ENCODE measurements at places on chromosomes 1 and 21.

DNA sequence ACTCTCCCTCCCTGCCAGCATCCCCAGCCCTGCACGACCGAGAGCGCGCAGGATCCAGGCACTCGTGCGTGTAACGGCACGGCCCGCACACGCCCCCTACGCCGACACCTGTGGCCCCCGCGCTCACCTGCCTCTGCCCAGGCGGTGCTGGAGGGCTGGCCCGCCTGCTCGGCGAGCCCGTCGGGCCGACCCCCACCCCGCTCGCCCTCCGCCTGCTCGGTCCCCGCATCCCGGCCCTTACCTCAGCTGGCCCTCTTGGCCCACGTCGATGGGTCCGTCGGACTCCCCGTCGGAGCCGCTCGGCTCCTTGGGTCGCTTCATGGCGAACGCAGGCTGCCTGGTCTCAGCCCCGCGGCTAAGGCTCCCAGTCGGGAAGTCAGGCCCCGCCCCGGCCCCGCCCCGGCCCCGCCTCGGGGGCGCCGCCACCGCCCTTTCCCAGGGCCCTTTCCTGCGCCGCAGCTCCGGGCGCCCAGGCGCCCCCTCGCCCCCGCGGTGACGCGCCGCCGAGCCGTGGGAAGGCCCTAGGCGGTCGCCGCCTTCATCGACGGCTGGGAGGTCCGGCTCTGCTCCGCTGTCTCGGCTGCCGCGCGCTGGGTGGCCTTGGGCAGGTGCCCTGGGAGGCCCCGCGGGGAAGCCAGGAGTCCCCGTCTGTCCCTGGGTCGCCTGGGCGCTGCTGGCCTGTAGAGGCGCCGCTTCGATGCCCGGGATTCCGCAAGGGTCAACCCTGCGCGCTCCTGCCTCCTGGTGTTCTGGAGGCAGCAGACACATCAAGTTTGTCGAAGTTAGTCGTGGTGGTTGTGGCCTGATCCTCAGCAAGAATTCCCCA is at the start of gene HEYL:
HEYL (minus strand) TSS at position 339 of the 826 bp plus-strand sequence; CDS start at position 321, 18 bp downstream.
- no peaks in the 10 kb centered on the region for H3K4me1 ChIP-seq
- H3K4me3 ChIP-seq: peak within 1 kb of the TSS; percentile 49

GRCh38 chr1:243495442-243496186 is 239.8 kb downstream of the SDCCAG8 start:
- no peaks in the 10 kb centered on the region for H3K27me3 ChIP-seq
- H3K4me3 ChIP-seq: peak overlapping the region; percentile 14
- H3K36me3 ChIP-seq: no peaks in the 10 kb centered on the region
- peaks cover 36% of the 10 kb centered on the region for H3K4me1 ChIP-seq

DNA sequence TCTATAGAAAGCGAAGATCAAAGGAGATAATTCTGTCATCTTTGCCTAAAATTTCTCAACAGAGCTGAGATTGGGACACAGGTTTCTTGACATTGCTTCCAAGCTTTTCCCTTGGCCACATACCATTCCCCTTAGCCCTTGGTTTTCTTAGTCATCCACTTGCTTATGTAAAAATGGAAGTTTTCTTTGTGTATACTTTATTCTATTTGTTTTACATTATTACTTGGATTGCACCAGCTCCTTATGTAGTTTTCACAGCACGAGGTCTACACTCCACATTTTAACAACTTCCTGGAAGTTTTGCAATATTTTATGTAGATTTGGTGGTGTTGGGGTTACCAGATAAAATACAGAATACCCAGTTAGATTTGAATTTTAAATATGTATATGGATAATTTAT is 129.8 kb downstream of the PLA2G4A start:
- no peak overlapping the region for H3K27ac ChIP-seq
- no peaks in the 10 kb centered on the region for H3K27me3 ChIP-seq
- H3K4me1 ChIP-seq: no peaks in the 10 kb centered on the region
- DNase-seq: no peak

DNA sequence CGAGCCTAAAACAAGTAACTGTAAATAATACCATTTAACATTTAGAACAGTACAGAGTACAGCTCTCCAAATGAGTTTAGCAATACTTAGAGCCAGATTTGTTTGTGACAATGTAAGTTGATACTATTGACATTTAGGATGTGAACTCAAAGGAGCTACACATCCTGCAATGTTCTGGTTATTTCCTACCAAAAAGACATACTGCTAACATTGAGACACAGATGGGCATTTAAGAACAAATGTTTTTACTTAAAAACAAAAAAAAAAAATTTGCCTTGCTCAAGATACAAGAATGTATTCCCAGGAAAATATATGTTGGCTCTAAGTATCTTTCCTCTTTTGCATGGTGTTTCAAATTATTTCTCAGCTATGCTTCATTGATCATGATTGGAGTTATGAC is 1464.8 kb upstream of the PRMT6 start:
- no peak for DNase-seq
- no peak overlapping the region for H3K4me3 ChIP-seq
- H3K36me3 ChIP-seq: no peaks in the 10 kb centered on the region
- no peak overlapping the region for H3K27ac ChIP-seq

- H3K36me3 ChIP-seq: no peaks in the 10 kb centered on the region
- H3K27ac ChIP-seq: peak overlapping the region; percentile 99
- peak; percentile 84 for DNase-seq
- H3K4me1 ChIP-seq: peaks cover 53% of the 10 kb centered on the region
- H3K27me3 ChIP-seq: no peaks in the 10 kb centered on the region
Observed at GRCh38 chr1:41241354-41241748, 755 bp downstream of the SCMH1 start.

Measured in sigmoid colon (tissue), 7 donors.